ENCODE measurements at places on chromosomes 13 and 19.

- DNase-seq, result no peak
These were observed 476.6 kb downstream of the IRS2 start for GRCh38 chr13:109309625-109310363.

DNA sequence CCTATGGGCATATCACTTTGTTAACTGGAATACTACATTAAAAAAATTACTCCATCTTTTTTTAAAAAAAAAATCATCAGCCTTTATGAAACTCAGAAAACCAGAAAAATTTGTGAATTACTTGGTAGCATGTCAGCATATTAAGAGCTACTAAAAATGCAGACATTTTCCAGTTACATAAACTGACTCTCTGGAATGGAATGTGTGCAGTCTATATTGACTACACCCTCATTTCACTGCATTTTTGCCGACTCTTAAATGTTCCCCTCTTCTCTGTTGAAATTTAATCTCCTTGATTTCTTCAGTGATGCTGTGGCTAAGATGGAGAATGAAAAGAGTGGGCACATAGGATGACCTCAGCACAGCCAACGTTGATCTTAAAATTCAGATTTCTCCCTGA is 393.8 kb downstream of the ITGBL1 start:
- no peak for DNase-seq

DNA sequence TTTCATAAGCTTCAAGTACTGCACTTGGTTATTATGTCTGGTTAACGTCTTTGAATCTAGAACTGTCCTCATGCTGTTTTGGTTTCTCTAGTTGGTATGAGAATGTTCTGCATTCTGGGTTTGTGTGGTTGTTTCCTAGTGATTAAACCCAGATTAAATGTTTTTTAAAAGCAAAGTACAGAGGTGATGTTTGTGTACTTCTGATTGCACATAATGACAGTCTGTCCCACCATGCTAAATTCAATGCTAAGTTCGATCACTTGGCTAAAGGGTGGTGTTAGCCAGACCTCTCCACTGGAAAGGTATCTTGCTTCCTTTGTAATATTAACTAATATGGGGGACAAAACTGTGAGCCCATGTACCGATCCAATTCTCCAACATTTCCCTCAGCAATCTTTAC is 14.6 kb downstream of the N4BP2L1 start:
- no peak for DNase-seq

DNA sequence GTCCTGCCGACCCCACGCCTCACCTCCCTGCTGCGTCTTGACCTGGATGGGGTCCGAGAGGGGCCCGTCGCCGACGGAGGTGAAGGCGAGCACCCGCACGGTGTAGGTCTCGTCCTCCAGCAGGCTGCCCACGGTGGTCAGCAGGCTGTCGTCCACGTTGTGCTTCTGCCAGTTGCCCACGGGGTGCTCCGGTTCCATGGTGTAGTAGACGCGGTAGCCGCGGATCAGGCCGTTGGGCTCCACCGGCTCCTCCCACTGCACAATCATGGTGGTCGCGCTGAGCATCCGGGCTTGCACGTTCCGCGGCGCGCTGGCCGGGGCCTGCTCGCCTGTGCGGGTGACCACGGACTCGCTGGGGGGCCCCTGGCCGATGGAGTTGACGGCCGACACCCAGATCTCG is 96.7 kb downstream of the PTPRS start:
- no peak for DNase-seq

- DNase-seq, result peak; percentile 53
These were observed 3.3 kb upstream of the ATP1A3 start for GRCh38 chr19:41997121-41997850.

GRCh38 chr13:75635101-75635827 is 866 bp upstream of the LMO7 start:
- no peak for DNase-seq

DNA sequence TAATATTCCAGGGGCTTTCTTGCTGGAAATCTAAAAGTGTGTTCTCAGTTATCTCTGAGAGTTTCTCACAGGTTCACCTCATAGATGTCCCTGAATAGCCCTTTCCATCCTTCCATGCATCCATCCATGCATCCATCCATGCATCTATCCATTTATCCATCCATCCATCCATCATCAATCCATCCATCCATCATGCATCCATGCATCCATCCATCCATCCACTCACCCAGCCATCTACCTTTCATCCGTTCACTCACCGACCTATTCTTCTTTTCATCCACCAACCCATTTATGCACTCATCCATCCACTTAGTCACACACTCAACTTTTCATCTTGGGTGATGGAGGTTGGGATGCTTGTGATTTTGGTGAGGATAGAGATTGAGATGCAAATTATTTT is 7.4 kb upstream of the ADGRE3 start:
- DNase-seq, result no peak

DNA sequence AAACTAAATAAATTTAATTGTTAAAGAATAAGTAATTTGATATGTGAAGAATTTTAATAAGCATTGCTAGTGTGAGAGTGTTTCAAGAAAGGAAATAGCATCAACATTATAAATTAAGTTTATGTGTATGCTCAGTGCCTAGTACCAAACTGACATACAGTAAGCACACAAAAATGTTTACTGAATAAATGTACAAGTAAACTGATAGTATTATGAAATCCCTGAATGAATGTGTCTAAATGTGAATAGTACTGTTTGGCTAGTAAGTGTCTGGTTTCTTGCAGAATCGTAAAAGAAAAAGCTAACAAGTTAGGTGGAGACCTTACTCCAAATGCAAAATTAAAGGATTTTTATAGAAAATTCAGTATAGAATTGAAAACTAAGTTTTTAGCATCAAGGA is 233.6 kb downstream of the PCDH9 start:
- no peak for DNase-seq

GRCh38 chr13:78958006-78958405 is 299.1 kb upstream of the OBI1 start:
- DNase-seq, result no peak

DNA sequence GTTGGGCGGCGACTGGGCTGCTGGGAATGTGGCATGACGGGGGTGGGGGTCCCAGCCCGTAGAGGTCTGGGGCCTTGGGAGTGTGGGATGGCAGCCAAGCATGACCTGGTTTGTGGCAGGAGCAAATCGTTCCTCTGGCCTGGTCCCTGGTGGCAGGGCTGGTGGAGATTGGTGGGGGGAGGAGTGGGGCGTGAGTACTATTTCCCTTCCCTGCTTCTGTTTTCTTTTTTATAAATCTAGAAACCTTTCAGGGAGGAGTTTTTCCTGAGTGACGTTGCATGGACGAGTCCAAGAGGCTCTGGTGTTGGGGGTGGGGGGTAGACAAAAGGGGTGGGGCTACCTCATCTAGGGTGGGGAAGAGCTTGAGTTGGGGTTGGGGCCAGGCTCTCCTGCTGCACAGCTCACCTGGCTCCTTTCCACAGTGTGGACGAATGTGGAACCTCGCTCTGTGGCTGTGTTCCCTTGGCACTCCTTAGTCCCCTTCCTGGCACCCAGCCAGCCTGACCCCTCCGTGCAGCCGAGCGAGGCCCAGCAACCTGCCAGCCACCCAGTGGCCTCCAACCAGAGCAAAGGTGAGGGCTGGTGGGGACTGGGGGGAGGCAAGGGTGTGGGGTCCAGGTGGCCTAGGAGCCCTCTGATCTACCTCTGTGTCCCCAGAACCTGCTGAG is 15.4 kb upstream of the PRR19 start:
- DNase-seq, result peak; percentile 72

GRCh38 chr13:79681069-79681468 is 200.1 kb downstream of the NDFIP2 start:
- no peak for DNase-seq

DNA sequence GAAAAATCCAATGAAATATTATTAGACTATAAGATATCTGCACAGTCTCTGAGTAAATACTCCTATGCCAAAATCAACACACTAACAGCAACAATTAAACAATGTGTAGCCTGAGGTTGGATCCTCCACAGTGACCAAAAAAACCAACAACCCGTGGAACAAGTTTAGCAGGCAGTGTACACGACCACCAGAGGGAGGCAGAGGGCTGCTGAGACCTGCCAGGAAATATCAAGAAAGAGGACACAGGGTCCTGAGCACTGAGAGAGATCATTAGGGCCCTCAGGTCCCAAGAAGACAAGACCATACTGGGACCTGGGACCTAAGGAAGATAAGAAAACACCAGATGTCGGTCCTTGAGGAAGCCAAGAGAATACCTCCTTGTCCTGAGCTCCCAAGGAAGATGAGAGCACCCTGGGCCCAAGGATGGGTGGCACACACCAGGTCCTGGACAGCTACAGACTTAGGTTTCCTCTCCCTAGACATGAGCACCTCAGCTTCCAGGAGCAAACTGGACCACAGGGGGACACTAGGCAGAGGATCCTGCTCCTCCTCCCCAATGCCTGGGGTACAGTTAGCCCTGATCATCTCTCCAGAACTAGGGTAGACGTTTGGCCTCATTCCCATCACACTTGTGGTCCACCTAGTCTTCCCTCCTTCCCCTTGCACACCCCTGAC is 822 bp upstream of the ZNF274 start:
- peak; percentile 62 for DNase-seq

GRCh38 chr19:10499550-10500246 is 3.5 kb downstream of the KEAP1 start:
- DNase-seq, result no peak

- no peak for DNase-seq
These were observed 6.7 kb downstream of the COL4A1 start for GRCh38 chr13:110300090-110300815.

DNA sequence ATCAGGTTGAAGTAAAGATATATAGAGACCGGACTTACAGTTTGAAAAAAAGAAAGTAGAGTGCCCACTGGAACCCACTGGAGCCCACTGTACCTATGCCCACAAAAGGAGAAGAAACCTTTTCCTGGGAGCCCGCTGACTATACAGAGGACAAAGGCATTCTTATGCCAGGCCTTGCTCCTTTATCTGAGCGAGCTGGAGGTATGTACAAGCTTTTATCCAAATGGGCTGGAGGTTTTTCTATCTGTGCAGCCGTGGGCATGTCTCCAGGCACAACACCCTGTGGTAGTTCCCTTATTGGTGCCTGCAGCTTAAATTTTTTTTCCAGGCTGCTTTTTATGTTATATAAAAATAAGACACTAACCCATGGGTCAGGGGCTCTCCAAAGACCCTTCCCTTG is 8.4 kb downstream of the ZNF234 start:
- no peak for DNase-seq

DNA sequence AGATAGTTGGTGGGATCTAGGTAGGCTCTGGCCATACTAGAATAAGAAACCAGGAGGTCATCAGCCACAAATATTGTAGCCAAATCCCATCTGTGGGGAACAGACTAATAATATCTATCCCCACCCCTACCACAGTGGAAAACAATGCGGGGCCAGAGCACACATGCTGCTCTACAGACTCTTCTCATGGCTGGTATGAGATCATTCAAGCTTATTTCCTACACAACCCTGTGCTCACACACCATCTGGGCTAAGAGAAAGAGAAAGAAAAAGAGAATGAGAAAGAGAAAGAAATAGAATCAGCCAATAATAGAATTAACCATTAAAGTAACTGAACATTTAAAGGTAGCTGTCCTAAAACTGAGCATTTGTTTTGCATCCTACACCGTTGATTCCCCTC is 1268.4 kb upstream of the SPRY2 start:
- DNase-seq, result no peak

- DNase-seq, result no peak
These were observed 231.0 kb downstream of the MYO16 start for GRCh38 chr13:108860418-108860817.

GRCh38 chr19:41940731-41941409 is 12.6 kb upstream of the ERFL start:
- DNase-seq, result no peak

- no peak for DNase-seq
These were observed 20.0 kb downstream of the KLF12 start for GRCh38 chr13:74114202-74114601.

DNA sequence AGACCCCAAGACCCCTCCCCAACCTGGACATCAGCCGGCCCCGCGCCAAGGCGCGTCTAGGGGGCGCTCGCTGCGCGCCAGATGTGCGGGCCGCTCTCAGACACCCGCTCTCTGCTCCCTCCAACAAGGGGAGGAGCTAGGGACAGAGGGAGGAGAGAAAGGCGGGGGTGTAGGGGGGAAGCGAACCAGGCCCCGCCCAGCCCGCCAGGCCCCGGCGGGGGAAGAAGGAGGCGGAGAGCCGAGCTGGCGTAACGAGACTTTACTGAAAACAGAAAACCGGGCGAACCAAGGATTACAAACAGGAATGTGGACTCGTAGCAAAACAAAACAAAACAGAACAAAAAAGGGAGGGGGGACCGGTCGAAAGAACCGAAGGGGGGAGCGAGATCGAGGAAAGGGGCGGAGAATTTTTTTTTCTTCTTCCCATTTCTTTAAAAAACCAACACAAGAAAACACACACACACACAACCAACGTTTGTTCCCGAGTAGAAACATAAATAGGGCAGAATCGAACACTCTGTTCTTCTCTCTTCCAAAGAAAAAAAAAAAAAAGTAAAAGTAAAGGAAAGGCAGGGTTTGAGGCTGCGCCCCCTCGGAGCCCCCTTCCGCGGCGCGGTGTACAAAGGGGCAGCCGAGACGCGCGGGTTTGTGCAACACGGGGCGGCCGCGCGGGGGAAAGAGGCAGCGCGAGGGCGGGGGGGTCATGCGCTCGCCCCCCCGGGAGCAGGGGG is 1.7 kb downstream of the JUND start:
- peak; percentile 95 for DNase-seq

DNA sequence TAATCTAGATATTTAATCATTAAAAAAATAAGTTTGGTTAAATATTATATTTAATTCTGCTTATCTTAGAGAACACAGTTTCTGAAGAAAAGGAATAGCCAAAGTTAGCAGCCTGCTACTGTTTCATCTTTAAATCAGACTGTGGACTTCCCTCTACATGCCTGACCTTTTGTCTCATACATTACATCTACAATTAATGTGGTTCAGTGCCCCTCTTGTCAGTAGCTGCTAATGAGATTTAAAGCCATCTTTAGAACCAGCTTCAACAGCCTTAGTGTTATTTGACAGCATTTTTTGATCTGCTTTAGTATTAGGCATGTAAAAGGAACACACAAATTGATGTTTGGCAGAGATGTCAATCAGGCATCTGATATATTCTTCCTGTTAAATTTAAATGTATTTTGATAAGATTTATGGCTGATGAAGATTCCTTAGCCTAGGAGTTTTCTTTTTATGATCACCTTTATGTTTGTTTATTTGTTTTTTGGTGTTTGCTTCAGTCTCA is 1925.8 kb upstream of the PRR20A start:
- no peak for DNase-seq

- peak; percentile 66 for DNase-seq
These were observed 6.3 kb downstream of the PMIS2 start for GRCh38 chr19:35592226-35592625.

DNA sequence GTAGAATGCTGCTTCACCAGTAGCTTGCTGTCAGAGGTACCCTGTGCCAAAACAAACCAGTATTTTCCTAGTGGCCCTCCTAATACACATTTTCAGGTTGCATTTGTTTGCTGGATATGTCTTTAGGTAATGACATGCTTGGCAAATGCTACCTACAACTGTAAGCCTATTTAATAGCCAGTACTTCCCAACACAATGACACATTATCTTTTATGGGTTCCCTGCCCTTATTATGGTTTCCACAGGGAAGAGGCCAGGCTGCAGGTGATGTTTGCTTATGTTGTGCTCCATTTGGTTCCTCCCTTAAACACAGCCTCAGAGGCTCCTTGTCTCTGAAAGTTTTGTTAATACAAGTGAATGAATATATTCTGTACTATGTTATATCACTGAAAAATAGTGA is 24.7 kb downstream of the FRY start:
- DNase-seq, result no peak
